Effector memory CD8-positive, alpha-beta T cell (primary cell): ENCODE measurements at places on chromosomes 12 and 14.

DNA sequence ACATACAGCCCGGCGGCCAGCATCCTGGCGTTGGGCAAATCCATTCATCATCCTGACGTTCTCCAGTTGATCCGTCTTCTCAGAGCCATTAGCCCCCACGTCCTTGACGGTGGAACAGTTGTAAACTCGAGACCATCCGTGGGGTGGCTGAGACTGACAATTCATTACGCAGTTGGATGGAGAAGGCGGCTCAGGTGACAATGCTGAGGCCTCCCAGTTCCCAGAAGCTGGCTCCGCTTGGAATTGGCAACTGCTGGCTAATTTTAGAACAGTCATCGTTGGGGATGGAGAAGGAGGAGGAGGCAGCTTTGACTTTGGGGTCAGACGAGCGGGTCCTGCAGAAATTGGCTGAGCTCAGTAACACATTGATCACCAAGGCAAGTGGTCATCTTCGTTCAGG, 186.5 kb downstream of the PHETA1 start:
- DNase-seq: no peak

- DNase-seq: no peak
Measured at GRCh38 chr14:92258934-92259333, 64.0 kb upstream of the SLC24A4 start.

- DNase-seq: no peak
Measured at GRCh38 chr14:103207388-103208072, 84.3 kb downstream of the TNFAIP2 start.

DNA sequence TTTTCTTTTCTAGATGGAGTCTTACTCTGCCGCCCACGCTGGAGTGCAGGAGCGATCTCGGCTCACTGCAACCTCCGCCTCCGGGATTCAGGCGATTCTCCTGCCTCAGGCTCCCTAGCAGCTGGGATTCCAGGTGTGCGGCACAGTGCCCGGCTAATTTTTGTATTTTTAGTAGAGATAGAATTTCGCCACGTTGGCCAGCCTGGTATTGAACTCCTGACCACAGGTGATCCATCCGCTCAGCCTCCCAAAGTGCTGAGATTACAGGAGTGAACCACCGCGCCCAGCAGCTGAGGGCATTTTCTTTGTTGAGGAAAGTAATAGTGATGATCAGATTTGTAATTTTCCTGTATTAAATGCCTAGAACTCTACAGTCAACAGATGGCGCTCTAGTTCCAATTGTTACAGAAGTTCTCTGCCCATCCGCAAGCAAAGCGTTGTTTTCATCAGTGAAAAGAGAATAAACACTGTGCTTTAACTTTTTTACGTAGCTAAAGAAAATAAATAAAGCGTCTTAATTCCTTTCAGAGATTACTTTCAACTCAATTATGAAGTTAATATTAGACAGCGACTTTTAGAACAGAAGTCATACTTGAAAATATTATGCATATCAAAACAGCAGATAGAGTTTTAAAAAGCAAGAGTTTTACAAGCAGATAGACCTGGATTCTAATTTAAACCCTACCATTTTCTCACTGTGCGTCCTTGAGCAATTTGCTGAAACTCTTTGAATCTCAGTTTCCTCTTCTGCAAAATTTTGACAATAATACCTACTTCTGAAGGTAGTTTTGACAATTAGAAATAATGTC, 335.1 kb downstream of the DUSP6 start:
- DNase-seq: peak; percentile 43

DNA sequence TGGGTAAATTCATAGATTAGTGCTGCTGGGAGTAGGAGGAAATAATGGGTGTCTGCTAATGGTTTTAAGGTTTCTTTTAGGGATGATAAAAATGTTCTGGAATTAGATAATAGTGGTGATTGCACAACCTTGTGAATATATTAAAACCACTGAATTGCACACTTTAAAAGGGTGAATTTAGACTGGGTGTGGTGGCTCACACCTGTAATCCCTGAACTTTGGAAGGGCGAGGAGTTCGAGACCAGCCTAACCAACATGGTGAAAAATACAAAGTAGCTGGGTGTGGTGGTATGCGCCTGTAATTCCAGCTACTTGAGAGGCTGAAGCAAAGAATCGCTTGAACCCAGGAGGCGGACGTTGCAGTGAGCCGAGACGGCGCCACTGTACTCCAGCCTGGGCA, 1.3 kb downstream of the RAD52 start:
- DNase-seq: no peak

- no peak for DNase-seq
Measured at GRCh38 chr12:114636723-114637480, 47.1 kb downstream of the TBX3 start.

DNA sequence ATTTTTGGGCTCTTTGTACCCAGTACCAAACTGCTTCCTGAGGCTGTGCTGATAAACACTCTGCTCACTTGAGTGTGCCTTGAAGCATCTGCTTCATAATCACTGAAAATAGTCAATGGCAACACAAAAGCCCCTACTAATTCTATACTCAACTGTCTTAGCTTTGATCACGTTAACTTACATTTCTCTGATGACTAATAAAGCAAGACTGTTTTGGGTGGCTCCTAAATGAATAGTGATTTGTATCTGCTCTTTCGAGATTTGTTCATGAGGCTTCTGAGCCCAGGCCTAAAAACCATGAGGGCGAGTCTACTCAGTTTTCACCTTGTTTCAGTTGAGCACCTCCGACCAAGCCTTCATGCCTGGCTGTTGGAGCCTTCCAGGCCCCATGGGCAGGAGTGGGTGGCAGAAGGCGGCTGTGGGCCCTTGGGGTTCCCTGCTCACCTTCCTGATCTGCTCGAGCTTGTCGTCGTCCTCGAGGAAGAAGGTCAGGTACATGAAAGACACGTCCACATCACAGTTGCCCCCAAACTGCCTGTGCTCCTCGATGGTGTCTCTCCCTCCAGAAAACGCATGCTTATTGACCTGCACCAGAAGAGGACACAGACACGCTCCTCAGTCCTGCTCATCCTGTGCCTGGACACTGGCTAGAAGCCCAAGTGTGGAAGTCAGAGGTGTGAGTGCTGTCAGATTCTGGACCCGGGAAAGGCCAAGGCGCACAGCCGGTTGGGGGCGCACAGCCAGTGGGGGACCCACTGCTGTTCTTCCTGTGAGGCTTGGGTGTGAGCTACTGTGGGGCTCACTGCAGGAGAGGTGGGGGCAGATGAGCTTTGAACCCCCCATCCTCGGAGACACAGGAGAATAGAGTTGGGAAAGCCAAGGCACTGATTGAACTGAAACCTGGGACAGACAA, 13.7 kb downstream of the SLC25A47 start:
- no peak for DNase-seq

DNA sequence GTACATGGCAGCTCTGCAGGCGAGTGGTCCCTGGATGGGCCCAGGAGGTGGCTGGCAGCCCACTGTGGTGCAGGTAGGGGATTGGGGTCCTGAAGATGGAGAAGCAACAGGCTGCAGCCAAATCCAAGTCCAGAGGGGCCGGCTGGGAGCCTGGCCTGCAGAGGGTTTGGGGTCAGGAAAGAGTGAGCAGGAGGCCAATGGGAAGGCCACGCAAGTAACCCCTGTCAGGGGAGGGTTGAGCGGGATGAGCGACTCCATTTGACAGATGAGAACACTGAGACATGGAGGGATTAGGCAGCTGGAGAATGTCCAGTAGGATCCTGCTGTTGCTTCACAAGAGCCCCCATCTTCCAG, 136.0 kb downstream of the BCL11B start:
- no peak for DNase-seq

DNA sequence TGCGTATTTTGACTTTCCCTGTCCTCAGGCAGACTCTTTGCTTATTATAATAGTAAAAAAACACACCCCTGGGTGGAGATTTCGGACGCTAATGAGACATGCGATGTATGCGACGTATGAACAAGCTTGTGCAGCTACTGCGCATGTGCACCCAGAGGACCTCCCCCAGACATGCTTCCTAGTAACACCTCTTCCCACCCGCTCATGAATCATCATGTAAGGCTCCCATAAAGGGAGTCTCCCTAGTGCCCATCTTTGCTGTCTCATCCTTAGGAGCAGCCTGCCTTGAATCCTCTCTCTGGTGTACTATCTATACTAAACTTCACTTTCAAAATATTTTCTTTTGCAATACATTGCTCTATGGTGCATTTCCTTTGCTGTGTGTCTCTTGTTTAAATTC, 210.1 kb downstream of the TMEM132D start:
- no peak for DNase-seq

DNA sequence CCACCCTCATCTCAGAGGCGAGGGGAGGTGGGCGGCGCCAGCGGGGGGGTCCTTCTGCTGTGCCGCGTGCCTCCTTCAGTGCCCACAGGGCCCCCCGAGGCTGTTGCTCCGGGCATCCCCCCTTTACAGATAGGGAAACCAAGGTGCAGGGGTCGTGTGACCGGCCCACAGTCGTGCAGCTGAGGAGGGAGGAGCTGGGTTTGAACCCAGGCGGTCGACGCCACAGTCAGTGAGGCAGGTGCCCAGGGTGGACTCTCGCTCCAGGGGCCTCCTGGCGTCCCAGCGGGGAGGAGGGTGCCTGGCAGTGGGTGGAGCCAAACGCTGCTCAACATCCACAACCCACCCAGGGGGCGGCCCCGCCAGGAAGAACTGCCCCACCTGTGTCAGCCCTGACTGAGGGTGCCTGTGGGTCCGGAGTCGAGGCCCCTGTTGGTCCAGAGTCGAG, 8.6 kb downstream of the GALNT9 start:
- DNase-seq: no peak

DNA sequence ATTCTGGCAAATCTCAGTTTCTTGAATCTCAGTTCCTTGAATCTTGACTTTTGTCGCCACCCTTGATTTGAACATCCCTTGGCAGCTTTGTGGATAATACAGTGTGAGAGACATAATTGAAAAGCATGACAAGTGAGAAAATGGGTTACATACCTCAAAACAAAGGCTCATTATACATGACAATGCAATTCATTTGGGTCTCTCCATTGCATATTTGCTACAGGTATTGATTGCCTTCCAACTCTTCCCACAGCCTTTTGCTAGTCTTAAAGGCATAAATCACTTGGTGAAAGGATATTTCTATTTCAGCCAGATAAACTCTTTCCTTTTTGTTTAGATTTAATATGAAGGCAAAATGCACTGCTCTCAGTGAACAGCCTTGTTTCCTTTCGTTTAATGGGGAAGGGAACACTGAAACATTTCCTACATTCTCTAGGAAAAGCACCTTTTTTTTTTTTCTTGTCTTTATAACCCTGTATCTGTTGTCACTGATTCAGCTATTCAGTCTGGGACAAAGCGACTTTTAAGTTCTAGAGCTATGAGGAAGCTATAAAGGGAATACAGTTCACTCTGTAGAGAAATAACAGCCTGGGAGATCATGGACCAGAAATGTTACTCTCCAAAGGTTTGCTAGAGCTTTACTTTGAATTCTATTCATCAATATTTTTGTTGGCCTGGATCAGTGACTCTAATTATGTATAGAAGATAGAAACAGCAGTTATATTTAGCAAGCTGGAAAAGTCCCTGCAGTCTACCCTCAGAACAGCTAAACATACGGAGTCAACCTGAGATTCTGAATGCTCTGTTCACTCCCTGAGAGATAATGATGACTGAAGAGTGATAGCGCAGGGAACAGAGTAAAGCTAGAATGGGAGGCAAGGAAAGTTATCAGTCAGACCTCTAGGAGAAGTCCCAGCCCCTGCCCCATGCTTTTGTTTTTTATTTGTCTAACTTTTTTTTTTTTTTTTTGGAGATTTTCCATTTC, 311.4 kb downstream of the RGS6 start:
- no peak for DNase-seq

DNA sequence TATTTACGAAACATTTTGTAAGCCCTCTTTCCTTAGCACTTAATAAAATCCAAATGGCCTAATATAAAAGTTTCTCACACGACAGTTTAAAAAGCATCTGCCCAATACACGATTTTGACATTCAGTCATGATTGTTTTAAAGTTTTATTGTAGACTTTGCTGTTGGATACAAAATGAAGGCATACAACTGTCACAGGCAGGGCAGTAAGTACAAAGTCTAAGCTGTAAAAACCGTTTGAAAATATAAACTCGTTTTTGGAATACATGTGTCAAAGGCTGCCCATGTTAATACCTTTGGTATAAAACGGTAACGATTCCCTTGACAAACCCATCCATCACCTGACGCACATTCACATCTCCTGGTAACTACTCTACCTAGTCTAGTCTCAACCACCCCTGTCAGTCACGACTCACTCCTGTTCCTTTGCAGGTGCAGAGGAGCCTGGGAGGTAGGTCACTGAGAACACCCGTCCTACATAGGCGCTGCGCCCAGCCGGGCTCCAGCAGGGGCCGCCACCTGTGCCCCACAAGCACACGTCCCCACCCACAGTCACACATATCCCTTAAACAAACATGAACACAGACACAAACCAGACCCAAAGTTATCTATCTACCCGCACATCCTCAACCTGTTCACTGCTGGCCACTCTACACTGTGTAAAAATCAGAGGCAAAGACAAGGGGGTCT, 27.1 kb downstream of the KCTD10 start:
- no peak for DNase-seq

DNA sequence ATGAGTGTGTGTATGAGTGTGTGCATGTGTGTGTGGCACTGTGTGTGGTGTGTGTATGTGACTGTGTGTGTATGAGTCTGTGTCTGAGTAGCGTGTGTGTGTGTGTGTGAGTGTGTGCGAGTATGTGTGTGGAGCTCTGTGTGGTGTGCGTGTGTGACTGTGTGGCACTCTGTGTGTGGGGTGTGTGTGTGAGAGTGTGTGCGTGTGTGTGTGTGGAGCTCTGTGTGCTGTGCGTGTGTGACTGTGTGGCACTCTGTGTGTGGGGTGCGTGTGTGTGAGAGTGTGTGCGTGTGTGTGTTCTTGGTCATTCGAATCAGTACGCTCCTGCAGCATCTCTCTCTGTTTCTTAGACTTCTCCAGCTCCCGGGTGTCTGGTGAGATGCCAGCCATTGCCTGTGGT, 76.9 kb upstream of the TMEM132C start:
- DNase-seq: no peak

DNA sequence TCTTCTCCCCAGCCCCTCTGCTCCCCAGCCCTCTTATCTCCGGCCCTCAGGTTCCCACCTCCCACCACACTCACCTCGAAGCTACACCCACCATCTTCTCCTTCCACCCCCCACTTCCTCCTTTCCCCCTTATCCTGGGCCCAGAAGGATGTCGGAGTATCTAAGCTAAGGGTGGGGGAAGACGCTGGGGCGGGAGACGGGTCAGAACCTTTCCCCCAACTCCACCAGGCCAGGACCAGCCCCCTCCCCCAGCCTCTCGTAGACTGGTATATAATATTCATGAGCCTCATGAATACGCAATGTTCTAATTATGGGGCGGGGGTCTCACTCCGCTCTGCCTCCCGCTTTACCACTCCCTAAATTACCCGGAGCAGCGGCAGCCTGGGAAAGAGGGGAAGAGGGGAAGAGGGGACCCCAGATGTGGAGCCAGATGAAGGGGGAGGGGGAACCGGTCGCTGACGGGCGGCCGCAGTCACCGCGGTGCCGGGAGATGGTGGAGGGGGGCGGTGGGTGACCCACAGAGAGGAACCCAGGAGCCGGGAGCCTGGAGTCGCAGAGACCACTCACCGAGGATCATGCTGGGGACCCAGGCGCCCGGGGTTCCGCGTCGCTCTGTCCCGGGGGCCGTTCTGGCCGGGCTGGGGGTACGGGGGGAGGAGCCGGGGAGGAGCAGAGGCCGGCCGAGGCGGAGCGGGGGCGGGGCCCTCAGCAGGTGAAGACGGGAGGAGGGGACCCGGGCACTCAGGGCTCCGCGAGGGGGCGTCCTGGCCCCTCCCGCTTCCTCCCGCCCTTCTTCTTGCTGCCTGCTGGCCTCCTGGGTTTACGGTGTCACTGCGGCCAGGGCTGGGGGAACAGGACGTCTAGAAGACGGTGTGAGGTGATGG, 6.4 kb upstream of the ZNF385A start:
- DNase-seq: peak; percentile 57
